HFFc6 (cell line): ENCODE measurements at places on chromosomes 16 and 17. TPM values are rescaled to one million over a fixed set of nuclear protein-coding genes. Genes with fewer than 3 reads are reported as not detected.

Gene TBC1D3H
- 0.27 TPM in 1 of 3 replicates, not detected in the others for total RNA-seq

Gene LYRM9
- 2.4 and 5.2 TPM in 2 replicates for total RNA-seq

Gene ASB16
- 0.18 TPM in 2 of 3 replicates, not detected in the other for total RNA-seq

Gene C17orf58
- total RNA-seq, result 5.2 to 7.0 TPM (median 5.5 TPM) in 3 replicates

Gene G6PC1
- not detected in 3 replicates for total RNA-seq

Gene TBC1D3B
- 0.94 to 1.2 TPM in 2 of 3 replicates, not detected in the other for total RNA-seq

Gene ARL17B
- 13.0 to 14.6 TPM (median 13.1 TPM) in 3 replicates for total RNA-seq

Gene USP43
- not detected in 3 replicates for total RNA-seq

Gene CX3CL1
- not detected in 2 replicates for total RNA-seq

DNA sequence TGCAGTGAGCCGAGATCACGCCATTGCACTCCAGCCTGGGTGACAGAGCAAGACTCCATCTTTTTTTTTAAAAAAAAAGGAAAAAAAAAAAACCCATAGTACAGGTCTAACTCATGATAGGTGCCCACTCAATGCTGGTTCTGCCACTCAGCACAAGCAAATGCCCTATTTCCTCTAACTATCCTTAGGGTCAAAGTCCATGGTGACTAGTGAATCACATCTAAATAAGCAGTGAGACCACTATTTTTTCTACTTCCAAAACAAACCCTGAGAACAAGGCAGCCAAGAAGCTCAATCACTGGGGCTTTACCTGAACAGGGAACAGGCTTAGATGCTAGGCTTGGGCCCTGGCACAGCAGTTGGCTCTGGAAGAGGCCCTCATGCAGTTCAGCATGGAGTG lies 3.4 kb downstream of the BLTP2 start:
- no peak for DNase-seq

DNA sequence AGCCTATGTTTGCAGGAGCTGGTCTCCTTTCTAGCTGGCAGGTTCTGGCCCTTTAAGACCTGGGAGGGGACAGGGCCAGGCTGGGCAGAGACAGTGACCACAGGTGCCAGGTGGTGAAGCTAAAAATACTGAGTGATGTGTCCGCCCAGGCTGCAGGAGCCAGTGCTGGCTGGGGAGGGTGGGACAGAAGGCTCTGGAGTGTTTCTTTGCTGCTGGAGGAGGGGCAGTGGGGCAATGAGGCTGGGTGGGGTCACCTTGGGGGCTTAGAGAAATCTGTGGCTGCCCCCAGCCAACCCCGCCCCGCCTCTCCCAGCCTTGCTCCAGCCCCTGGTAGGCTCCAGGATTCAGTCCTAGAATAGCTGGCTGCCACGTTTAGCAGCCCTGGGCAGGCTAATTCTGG lies 30.4 kb upstream of the SBK1 start:
- no peak for DNase-seq

- no peak for DNase-seq
Observed at GRCh38 chr16:76964464-76965154, 226.4 kb upstream of the MON1B start.

DNA sequence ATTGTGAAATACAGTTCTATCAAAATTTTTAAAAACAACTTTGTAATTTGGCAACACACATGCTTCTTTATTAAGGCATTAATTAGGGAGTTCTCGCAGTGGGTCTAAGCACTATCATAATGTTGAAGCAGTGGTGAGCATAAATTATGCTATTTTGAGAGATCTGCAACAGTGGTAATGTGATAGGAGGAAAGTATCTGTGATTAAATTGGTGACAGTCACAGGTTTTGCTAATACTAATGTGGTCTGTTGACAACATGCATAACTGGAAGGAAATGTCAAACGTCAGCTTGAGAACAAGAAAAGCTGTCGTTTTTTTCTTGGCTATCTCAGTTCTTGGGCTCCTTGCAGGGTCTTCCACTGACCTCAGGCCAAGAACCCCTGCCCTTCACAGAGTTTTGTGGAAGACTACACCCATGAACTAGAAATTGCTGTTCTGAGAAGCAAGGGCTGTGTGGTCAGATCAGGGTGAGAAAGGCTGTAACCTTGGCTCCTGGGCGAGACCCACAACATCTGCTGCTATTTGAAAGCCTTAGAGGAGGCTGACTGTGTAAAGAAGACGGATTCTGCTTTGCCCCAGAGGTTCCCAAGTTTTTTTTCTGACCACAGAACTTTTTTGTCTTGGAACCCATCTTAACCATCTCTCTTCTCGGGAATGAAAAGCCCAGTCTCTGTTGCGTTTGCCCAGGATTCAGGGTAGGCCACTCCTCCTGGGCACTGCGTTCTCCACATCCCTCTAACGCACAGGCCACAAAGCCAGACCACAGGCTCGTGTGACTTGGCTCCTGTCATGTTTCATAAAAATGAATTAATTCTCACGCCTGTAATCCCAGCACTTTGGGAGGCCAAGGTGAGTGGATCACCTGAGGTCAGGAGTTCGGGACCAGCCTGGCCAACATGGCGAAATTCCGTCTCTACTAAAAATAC lies 13.9 kb downstream of the ATP2A1 start:
- DNase-seq, result no peak

- DNase-seq, result no peak
Observed at GRCh38 chr16:24953306-24953705, 61.9 kb downstream of the ARHGAP17 start.

DNA sequence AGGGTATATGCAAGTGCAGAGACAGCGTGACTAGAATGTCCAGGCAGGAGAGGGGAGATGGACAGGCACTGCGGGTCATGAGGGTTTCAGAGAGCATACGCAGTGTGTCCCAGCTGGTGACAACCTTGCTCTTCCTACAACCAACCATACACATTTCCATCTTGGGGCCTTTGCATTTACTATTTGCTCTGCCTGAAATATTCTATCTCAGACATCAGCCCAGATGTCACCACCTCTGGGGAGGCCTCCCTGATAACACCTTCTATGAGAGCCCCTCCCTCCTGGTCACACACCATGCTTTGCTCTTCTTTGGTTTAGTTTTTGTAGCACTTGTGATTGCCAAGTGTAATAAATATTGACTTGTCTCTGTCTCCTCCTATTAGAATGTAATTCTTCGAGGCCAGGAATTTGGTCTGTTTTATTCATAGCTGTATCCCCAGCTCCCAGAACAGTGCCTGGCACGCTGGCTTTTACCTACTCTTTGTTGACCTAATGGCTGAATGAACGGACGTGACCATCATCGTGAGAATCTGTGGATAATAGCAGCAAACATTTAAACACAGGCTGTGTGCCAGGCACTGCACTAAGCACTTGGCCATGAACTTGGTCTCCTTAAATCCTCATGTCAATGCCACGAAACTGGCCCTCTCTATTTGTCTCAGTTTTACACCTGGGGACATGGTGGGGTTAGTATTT lies 51.9 kb downstream of the PLCG2 start:
- no peak for DNase-seq

DNA sequence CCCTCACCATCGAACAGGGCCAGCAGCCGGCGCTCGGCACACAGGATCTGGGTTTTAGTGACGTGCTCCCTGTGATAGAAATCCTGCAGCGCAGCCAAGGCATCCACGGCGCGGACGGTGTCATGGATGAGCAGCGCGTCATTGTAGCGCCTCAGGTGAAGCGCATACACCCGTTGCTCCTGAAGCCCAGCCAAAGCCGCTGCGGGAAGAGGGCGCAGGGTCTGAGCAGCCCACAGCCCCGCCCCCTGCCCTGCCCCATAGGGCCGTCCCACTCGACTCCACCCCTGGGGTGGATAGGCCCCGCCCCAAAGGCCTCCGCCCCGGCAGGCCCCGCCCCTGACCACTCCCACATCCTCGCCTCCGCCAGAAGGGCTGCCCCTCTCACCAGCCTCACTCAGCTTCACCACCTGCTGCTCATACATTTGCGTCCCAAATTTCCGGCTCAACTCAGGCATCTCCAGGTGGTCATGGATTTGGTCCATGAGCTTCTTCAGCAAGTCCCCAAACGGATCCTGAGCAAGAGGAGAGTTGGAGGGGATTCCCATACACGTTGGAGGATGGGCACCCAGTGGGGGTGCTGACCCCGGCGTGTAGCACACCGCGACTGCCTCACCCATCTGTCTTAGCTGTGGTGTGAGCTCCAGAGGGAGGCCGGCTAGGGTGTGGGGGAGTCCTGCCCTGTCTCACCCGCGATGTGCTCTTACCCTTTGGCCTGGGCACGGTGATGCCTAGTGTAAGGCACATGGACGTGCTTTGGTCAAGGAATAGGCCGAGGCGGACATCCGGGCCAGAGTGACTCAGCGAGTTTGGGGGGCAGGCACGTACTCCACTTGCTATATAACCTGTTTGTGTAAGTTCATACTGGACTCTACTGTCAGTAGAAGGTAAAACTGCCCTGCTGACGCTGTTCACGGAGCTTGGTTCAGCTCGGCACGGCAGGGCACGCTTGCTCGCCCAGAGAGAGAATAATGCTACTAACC lies 4.6 kb downstream of the DHX58 start:
- no peak for DNase-seq

- peak; percentile 90 for DNase-seq
Observed at GRCh38 chr17:2034806-2035540, 5.0 kb downstream of the DPH1 start.

DNA sequence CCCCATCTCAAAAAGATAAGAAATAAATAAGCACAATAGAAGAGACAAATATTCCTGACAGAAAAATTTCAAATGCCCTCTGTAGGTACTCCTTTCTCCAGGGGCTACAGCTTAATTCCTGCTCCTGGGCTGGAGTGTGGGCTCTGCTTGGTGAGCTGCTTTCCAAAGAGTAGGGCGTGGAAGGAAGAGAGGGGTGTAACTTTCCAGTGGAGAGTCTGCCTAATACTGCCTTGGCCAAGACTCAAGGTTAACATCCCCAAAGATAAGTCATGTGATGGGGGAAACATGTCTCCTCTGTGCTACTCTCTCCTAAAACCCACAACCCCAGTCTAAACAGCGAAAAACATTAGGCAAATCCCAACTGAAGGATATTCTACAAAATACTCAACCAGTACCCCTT lies 42.7 kb downstream of the TMC5 start:
- DNase-seq, result no peak

GRCh38 chr17:79609049-79609589 lies 1.7 kb downstream of the RBFOX3 start:
- no peak for DNase-seq

- no peak for DNase-seq
Observed at GRCh38 chr16:52929478-52930400, 123.0 kb downstream of the CHD9NB start.

GRCh38 chr16:28059841-28060575 lies 3.5 kb downstream of the GSG1L start:
- DNase-seq, result no peak

GRCh38 chr17:50689251-50689650 lies 18.5 kb downstream of the ANKRD40 start:
- peak; percentile 46 for DNase-seq
